ENCODE measurements at places on chromosomes 4 and X.

DNA sequence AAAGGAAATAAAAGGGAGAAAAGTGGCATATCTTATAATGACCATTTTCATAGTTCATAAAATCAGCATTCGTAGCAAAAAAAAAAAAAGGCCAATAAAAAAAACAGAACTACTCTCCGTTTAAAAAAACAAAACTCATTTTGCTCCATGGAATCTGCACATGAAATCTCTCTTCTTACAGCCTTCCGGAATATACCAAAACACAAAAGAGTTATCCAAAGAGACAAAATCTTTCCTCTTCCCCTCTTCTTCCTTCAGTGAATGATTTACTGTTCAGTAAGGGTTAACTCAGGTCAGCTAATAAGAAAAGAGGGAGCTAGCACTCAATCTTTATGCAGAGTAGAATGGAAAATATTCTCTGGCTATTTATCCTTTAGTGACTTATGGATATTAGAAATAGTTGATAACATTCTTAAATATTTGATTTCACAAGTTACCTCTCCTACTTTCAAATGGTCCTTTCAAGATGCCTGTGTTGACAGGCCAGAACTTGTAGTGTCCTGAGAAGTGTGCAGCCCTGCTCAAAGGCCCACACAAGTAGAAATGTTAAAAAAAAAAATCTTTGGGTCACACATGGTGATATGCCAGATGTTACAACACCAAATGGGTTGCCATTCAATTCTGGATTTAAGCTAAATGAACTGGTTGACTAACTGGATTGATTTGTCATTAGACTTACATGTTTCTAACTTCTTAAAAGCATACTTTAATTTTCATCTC is 42.1 kb downstream of the PDGFC start:
- no peak for DNase-seq

DNA sequence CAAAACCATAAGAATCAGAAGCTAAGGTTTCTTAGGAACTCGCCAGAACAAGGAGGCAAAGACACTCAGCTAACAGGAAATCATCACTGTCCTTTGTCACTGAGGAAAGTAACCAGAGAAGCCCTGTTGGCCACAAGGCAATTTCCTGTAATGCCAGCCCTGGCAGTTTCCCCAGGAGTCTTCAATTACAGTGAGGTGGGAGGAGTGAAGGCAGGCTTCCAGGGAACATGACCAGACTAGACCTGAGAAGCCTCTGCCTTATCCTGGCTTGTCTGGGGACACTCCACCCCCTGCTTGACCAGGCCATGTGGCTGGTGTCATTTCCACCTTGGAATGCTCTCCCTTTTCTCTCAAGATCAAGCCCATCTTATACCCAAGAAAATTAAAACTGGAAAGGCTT is 125.3 kb downstream of the COL4A6 start:
- DNase-seq, result no peak

GRCh38 chr4:154088741-154089140 is 299.9 kb upstream of the SFRP2 start:
- no peak for DNase-seq

DNA sequence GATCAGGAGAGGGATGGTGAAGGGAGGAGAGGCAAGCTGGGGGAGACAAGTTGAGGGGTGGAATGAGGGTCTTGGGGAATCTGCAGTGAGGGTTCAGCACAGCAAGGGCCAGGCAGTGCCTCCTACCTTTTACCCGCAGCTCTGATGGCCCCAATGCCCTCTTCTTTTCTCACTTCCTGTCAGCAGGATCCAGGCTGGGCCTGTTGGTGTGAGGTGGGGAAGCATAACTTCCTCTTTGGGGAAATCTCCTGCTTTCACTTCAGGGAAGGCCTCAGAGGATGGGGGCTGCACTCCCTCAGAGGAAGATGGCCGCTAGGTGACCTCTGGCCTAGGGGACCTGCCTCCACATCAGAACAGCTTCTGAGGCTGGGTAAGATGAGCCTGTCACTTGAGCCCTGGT is 36.5 kb downstream of the EFNB1 start:
- DNase-seq, result no peak

DNA sequence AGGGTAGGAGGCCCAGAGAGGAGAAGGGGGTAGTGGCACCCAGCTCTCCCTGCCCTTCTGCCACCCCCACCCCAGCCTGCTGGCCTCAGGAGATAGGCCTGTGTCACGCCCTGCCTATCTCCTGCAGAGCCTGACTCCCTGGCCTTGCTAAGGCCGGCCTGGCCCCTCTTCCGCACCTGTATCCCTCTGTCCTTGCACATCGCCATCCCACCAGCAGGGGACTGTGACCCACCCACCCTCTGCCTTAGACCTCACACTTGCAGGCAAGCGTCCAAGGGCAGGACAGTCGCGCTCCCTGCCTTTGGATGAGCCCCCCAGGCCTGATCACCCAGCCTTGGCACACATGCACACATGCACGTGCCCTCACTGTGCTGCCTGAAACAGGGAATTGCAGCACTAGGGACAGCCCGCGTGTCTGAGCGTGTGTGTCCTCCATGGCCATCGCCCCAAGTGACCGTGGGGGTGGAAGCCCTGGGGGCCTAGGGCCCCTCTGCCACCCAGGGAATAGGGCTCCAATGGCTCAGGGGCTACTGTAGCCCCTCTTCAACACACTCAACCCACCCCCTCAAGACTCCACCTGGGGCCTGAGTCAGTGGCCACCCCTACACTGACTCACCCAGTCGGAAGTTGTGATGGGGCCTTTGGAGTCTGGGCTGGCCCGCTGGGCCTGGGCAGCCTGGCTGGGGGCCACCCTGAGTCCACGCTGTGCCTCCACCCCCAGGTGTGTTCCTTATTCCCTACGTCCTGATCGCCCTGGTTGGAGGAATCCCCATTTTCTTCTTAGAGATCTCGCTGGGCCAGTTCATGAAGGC is 2.1 kb downstream of the SLC6A8 start:
- no peak for DNase-seq

- peak; percentile 78 for DNase-seq
These were observed 339.8 kb upstream of the GATB start for GRCh38 chr4:152100379-152101201.

DNA sequence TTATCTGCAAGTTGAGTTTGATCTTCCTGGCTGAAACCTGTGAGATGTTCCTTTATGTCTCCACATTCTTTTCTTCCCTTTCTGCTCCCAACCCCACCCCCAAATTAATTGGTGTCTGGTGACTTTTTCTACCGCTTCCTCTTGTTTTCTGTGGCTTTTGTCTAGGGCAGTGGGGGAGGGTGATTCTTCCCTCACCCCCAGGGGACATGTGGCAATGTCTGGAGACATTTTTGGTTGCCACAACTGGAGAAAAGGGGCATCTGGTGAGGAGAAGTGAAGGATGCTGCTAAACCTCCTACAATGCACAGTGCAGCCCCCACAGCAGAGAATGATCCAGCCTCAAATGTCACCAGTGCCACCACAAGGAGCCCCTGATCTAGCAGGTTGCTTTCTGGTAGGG is 152.9 kb downstream of the NHS start:
- no peak for DNase-seq

DNA sequence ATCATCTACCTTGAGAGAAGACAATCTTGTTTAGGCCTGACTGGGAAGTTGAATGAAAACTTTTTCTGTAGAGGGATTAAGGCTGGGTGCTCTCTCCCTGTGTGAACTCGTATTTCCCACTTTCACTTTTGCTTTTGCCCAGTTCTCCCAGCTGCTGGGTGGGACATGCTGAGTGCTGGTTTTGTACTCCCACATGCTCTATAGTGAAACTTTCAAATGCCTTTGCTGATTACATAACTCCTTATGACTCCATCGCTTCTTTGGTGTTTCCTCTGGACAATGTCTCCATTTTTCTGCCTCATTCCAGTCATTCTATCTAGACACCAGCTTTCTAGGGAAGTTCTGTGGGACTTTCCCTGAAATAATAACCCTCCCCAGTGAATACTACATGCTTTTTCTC is 100.5 kb downstream of the CLNK start:
- no peak for DNase-seq

DNA sequence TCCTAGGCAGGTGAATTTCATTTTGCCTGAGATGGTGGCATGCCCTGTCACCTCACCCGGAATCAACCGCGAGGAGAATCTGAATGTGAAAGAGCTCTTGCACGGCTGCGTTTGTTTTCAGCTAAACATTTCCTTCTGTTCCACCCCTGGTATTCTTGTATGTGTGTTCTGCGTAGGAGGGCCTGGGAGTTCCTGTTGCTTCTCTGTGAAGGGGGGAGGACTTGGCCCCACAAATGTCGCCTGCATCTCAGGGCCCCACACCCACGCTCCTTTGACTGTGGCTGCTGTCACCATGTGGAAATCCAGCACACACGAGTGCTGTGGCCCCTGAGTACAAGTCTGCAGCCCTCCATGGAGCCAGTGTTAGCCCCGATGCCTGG is 45.8 kb upstream of the CLCN4 start:
- DNase-seq, result peak; percentile 55

GRCh38 chrX:24799078-24799477 is 105.4 kb downstream of the POLA1 start:
- no peak for DNase-seq

GRCh38 chr4:138560448-138560847 is 318.3 kb upstream of the SLC7A11 start:
- no peak for DNase-seq

DNA sequence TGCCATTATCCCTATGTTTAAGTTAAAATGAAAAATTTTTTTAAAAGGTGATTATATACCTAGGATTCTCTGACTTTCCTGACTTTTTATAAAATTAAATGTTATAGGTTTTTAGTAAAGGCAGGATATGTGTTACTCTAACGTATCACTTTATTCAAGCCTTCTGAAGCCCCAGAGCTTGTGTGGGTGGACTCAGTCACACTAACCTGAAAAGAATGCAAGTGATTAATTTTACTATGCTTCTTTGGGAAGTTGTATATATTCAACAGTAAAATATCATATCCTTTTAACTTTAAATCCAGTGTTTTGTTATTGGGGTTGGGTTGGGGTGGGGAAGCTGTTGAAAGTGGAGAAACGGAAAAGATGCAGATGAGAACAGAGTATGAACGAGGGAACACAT is 22.8 kb downstream of the PDLIM3 start:
- DNase-seq, result no peak

DNA sequence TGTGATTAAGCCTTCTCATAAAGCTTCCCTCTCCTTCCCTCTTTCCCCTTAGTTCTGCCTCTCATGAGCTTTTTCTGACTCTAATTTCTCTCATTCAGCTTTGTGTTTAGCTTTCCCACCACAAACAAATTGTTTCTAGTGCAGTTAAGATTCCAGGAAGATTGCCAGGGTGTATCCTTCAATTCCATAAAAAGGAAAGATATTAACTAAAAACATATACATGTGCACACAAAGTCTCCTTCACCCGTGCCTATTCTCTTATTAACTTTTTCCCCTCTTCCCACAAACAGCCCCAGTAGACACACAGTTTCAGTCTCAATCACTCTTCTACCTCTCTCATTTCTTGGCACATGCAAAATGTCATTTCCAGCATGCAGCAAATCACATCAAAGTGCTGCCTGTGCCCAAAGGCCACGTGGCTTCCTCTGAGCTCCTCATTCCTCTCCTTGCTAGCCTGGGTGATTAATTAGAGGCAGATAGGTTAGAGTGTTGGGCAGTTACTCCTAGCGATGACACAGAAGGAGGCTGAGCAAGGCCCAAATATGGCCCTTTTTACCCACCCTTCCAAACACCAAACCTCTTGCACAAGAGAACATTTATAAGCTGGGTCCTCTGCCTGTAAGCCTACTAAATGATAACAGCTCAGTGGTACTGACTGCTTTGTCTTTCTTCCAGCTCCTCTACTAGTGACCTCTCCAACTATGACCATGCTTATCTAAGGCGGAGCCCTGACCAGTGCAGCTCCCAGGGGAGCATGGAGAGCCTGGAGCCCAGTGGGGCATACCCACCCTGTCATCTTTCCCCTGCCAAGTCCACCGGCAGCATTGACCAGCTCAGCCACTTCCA is 159.6 kb downstream of the SOWAHB start:
- no peak for DNase-seq

DNA sequence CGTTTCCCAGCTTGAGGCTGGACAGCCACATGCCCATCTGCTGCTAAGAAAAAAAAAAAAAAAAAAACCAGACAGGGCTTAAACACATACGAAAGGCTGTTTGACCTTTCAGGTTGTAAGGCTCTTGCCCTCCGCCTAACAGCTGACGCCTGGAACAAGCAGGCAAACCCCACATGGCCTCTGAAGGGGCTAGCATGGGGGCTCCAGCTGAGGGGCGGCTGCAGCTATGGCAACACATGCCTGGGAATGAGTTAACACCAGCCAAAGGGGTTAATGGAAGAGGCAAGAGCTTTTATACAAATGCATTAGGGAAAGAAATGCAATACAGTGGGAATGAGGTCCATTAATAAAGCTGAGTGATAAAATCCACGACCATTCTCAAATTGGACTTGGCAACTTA is 183.6 kb downstream of the ENOX2 start:
- no peak for DNase-seq

DNA sequence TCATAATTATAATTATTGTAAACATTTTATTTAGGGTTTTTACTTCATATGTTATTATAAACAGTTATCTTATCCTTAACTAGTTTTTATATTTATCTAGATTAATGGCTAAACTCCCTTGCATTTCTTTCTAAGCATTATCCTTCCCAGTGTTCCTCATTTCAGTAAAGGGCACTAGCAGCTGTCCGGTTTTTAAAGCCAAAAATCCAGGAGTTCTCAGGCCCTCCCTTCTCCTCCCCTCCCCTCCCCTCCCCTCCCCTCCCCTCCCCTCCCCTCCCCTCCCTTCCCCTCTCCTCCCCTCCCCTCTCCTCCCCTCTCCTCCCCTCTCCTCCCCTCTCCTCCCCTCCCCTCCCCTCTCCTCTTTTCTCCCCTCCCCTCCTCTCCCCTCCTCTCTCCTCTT is 58.9 kb downstream of the FBXO8 start:
- DNase-seq, result no peak

GRCh38 chrX:50799531-50799961 is 14.4 kb downstream of the SHROOM4 start:
- no peak for DNase-seq

DNA sequence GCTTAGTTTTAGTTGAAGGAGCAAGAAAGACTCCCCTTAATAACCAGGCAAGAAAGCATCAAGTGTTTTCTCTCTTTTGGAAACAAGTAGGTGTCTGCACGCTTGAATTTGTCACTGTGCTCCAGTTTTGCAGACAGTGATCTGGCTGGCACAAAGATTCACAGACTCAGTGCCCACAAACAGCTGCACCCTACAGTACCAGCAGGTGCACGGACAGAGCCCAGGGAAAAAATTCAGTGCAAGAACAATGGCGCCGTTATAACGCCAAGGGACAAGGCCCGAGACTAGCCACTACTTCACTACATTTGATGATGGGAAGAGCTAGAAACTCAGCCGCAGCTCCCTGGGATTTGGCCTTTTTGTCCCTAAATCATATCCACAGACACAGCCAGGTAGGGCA is 56.0 kb downstream of the ZNF827 start:
- no peak for DNase-seq

DNA sequence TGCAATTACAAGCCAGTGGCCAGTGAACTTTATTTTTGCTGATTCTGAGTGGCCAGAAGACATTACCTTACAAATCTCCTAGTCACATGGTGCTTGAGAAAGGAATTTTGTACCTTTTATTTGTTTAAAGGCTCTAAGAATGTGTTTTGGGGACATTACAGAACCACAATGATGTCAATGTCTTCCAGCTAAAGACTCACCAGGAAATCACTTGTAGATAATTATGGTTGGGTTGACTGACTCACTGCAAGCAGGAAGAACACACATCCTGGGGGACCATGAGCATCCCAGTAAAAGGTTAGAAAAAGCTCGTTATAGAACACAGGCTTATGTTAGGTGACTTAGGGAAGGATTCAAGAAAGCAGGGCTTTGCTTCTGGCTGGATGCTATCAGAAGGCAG is 119.4 kb upstream of the FAM9B start:
- DNase-seq, result no peak

GRCh38 chr4:3863841-3864741 is 97.9 kb downstream of the ADRA2C start:
- DNase-seq, result no peak
